ENCODE measurements at places on chromosomes 2 and 18. TPM values are rescaled to one million over a fixed set of nuclear protein-coding genes. Genes with fewer than 3 reads are reported as not detected.

- DNase-seq, result no peak
These were observed 10.4 kb downstream of the CIB4 start for GRCh38 chr2:26630669-26631360.

The UGT1A6 gene
- not detected for polyA plus RNA-seq

- DNase-seq, result no peak
These were observed 11.0 kb upstream of the LRRFIP1 start for GRCh38 chr2:237616373-237616733.

GRCh38 chr2:112476434-112476833, 5.5 kb upstream of the TTL start:
- DNase-seq, result no peak

DNA sequence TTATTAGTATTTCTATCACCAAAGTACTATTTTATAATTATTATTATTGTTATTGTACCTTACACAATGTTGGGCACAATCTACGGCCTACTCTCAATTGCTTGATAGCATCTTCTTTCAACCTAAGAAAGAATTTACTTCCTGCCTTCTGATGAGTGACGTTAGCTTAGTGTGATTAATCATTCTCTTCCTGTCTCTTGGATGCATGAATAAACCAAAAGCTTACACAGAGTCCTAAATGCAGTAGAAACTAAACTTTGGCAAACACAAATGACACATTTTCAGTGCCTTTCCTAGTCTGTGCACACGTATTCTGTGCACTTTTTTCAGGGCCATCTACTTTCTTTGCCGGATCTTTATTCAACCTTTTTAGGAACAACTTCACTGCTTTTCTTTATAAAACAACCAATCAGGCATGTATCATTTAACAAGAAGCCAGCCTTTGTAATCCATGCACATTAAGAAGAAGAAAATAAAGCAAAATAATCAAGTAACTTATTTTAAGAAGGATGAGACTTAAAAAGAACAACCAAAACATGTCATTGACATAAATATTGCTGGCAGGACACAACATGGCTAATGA, 19.1 kb downstream of the TRAK2 start:
- no peak for DNase-seq

DNA sequence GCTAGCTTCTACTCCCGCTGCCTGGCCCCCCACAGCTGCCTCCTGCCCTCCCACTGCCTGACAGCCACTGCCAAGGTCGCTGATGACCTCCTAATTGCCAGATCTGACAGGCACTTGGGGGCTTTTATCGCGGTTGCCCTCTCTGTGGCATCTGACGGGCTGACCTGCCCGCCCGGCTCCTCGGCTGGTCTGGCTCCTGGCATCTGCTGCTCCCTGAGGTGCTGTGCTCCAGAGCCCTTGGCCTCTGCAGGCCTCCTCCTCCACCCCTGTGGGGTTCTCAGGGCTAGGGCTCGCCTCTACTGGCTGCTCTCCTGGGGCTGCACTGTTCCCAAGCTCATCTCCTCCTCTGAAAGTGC, 43.1 kb downstream of the INHBB start:
- no peak for DNase-seq

- DNase-seq, result no peak
These were observed 1.7 kb downstream of the TMBIM1 start for GRCh38 chr2:218290316-218291261.

- DNase-seq, result no peak
These were observed 51.8 kb downstream of the LIPG start for GRCh38 chr18:49613641-49614151.

DNA sequence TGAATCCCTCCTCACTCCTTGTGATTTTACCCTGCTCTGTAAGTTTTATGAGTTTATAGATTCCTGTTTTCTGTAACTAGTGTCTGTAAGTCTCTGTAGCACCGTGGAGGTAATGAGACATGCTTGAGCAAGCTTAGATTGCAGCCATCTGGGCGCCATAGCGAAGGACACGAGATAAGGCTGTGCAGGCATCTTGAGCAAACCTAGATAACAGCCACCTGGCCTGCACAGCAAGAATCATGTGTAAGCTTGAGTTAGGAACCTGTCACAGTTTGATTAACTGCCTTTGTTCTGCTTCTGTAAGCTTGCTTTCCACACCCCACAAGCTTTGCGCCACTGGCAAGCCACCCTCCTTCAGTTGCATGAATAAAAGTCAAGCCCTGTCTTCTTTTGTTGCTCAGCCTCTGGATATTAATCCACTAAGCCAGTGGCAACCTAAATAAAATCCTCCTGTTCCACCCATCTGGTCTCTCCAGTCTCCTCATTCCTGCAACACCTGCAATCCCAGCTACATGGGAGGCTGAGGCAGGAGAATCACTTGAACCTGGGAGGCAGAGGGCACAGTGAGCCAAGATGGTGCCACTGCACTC, 270.6 kb upstream of the RGPD4 start:
- DNase-seq, result no peak

The SLC8A1 gene
- 5.4 TPM for polyA plus RNA-seq
